Activated T-helper 2 cell treated with anti-CD3 and anti-CD28 coated beads, Interferon-gamma antibody, Interleukin-2, Interleukin-4, amounts not matched to agents 10 μg/mL and 5 μg/mL and 100 μg/mL, durations not matched to agents 14 hours and 24 hours and 36 hours (primary cell): ENCODE measurements at places on chromosomes 3 and 15.

DNA sequence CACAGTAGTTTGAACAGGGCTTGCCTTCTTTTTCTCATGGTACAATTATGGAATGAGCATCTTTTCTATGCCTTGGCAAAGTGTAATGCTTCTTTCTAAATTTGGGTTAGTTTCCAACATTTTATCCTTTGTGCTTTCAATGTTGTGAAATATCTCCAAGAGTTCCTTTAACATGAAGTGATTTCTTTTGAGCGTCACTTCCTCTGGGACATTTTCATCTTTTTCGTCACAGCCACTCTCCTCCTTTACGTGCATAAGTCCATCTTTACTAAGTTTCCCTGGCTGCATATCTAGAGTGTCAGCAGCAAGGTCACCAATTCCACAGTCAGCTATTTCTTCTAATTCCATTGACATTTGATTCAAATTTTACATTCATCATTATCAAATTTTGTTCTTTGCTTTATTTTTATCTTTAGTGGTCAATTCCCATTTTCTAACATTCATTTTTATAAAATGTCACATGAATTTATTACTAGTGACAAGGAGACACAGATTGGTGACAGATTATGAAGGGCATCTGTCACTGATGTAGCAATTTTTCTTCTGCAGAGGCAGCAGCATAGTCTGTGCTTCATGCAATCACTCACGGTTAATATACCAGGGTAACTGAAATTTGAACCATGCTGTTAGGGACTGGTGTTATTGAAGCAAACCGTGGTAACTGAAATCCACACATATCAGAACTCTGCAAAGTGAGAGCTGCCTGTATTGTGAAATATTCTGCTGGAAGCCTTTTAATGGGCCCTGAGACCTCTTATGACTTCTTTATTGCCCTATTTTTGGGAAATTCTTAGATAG is 126.5 kb upstream of the THBS1 start:
- DNase-seq, result no peak

DNA sequence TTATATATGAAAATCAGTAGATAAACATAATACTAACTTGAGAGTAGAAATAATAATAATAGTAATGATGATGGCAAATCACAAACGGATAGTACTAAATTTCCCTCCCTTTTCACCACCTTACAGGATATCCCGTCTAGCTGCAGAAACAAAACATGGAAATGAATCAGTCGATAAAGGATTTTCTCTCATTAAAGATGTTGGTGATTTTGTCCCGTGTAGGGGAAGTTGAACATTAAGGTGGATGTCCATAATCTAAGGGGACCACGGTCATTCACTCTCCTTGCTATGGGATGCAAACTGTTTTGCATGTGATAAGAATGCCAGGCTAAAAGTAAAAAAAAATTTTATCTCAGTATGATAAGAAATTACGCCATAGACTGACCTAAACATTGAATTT is 1027.7 kb upstream of the NR2F2 start:
- DNase-seq, result no peak

DNA sequence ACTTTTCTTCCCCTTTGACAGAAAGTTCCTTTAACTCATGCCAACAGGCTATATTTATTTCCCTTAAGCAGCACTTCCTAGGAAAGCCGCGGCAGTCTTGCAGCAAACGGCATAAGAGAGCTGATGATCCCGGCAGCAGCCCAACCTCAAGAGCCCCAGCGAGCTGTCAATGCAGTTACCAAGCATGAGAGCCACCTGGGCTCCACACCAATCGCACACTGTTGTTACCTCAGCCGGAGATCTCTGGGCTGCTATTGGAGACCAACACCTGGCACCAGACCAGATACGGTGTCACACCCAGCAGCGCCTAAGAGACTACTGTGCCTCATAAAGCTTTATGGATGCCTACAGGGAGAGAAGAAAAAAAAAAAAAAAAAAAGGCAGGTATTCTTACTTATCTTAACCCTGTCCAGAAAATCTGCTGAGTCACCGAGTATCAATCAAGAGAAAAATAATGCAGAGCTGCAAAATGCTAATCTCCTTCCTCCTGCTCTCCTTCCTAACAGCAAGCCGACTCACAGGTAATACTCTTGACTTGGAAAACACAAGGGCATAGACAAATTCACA is 11.7 kb downstream of the ABCC5 start:
- no peak for DNase-seq

- DNase-seq, result no peak
Measured at GRCh38 chr3:26438325-26438940, 184.1 kb upstream of the LRRC3B start.

GRCh38 chr15:77053709-77054108 is 17.2 kb downstream of the TSPAN3 start:
- no peak for DNase-seq

- DNase-seq, result no peak
Measured at GRCh38 chr3:104908761-104909160, 457.9 kb upstream of the ALCAM start.

- no peak for DNase-seq
Measured at GRCh38 chr3:115040673-115041286, 106.3 kb downstream of the ZBTB20 start.

DNA sequence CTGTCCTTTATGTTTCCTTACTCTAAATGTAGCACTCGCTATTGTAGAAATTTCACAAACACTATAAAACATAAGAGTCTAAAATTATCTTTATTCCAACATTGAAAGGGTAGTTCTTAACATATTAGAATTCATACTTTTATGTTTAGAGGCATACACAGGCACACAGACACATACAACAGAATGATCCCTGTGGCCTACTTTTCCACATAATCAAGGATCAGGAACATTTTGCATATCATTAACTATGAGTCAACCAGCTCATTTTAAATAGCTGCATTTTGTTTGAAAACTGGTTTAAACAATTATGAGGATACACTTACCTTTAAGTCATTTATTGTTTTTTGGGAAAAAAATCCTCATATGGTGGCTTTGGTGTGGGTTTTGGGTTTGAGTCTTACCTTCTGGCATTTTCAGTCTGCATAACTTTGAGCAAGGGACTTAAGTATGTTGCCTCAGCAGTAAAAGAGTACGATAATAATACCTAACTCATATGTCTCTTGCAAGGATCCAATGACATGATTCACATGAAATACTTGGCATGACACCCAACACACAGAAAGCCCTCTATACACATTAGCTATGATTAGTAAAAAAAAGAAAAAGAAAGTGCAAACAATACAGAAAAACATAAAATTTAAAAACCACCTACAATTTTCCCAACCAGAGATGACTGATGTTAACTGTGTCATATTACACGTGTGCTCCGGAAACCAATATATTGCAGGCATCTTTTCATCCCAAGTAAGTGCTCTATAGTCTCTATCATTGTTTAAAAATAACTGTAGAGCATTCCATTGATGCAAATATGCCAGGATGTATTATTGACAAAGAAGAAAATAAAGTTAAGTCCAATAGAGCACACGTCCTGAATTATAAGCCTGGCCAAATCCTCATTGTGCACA is 213.1 kb upstream of the ADAMTS9 start:
- no peak for DNase-seq
